ENCODE measurements at places on chromosomes 16 and 17.

GRCh38 chr16:20268409-20268808, 58.9 kb downstream of the GP2 start:
- no peak for DNase-seq

GRCh38 chr16:28106467-28107215, 43.1 kb upstream of the GSG1L start:
- no peak for DNase-seq

DNA sequence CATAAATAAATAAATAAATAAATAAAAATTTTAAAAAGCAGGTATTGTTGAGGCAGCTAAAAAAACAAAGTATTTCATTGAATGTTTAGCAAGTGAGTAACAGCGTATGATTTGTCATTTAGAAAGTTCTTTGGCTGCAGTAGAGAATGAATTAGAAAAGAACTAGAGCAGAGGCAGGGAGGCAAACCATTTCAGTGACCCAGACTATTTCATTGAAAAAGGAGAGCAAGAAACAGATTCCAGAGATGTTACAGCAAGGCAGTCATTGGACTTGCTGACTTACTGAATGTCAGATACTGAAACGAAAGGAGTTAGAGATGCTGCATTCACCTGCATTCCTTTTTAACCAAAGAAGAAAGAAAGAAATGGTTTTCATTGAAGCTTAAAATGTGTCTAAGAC, 105.5 kb upstream of the HLF start:
- no peak for DNase-seq

DNA sequence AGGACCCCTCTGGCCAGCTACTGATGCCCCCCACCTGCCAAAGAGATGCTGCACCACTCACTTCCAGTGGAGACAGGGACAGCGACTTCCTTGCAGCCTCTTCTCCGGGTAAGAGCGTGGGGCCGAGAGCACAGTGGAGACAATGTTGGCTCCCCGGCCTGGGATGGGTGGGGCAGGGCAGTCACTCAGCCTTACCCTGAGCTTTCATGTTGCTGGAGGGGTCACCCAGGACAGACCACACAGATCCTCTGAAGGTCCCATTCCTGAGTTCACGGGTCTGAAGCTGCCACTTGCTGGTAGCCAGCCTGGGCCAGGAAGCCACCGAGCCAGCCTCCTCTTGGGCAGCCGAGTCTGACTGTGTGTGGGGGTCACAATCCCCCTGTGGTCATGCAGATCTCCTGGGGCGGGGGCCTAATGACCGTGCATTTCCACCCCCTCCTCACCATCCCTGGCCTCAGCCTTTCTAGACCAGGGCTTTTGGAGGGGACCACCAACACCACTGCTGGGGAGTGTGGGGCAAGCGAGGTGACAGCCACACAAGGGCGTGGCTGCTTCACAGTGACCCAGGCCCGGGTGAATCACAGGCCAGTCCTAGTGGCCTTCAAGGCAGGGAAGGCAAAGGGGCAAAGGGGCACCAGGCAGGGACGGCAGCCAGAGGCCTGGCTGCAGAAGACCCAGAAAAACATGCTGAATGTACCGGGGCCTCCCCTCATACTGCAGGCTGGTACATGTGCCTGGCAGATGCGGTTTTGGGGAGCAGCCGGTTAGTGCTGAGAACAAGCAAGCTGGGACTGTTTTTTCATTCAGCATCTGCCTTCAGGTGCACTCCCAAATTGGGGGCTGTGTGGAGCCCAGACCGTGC, 10.4 kb downstream of the TAF1C start:
- DNase-seq, result no peak

DNA sequence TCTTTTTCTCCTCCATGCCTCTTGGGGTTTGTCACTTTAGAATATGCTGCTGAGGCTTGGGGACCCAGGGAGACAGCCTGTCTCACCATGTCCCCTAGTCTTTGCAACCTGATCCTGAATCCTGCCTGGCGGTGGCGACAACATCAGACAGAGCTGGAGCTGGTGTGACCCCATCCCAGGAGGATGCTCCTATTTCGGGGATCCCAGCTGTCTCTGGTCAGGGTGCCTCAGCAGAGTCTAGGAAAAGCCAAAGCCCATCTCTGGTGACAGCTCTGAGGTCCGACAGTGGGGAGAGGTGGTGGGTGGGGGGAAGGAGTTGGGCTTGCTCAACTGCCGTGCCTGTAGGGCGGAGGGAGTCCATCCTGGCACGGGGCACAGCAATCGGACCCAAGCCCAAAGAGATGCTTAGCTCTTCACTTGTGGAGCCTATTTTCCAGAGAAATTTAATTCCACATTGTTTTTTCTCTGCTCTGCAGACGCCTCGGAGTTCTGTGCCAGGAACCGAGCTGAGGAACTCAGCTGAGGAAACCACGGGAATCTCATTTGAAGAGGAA, 10.3 kb upstream of the TNS4 start:
- DNase-seq, result no peak

- peak; percentile 94 for DNase-seq
These were observed 46.1 kb downstream of the RAB11FIP3 start for GRCh38 chr16:471353-472198.

DNA sequence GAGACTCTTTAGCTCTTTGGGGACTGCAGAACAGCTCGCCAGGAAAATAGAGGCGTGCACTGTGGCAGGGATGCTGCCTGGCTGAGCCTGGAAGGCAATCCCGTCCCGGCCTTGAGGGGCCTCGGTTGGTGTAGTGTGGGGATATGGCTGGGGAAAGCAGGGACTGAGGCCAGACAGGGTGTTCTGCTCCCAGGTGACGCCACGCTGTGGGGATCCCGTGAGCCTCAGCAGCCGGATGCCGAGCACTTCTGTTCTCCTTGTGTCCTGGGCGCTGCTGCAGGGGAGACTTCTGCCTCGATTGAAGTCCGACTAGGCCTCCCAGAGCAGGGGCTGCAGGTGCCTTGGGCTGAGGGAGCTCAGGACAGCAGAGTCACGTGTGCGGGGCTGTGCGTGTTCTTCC, 72.6 kb downstream of the BANP start:
- no peak for DNase-seq

- peak; percentile 41 for DNase-seq
These were observed 1011.9 kb downstream of the CDH8 start for GRCh38 chr16:61024180-61024900.

DNA sequence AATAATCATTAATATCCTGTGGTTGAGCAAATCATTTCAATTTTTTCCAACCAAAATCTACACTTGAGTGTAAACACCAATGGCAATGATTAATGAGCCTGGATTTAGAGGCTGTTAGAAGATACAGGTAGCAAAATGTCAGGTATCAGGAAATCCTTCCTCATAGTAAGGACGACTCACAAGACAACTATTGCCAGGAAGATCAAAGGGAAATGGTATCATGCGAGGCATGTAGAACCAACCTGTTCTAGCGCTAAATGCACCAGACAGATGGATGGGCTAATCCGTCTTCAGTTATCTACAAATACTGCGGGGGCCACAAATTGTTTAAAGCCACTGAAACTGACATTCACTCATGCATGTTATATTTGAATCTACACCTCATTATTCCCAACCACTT, 28.1 kb downstream of the TOX3 start:
- DNase-seq, result no peak

DNA sequence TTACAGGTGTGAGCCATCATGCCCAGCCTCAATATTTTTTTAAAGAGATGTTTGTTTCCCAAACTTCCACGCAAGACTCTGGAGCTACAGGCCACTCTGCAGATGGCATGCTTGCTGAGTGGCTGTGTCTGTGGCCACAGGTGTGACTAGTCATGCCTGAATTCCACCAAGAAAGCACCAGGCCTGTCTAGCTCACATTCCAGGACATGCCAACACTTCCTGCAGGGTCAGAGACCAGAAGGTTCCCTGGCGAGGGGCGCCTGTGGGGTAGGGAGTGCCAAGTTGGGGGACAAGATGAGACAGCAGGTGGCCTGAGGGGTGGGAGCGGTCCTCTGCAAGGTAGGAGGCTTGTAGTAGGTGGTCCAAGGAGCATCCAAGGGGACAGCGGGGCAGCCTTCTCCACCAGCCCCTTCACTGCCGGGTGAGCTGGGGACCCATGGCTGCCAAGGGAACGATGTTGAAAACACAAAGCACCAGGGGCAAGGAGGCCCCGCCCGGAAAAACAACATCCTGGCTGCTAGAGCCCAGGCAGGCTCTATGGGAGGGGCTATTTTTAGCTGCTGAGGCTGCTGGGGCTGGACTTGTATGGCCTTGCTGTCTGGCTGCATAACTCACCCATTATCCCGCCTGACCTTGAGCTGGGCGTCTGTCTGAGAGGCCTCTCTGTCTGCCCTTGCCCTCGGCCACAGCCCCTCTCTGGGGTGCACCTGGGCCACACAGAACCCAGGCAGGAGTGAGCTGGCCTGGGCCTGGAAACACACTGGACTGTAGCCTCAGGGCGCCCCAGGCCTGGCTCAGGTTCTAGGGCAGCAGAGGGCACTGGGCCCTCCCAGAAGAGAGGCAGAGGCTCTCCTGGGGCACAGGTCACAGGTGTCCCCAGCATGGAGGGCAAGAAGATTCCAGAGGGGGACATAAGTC, 5.7 kb downstream of the TRIM47 start:
- DNase-seq, result peak; percentile 33

DNA sequence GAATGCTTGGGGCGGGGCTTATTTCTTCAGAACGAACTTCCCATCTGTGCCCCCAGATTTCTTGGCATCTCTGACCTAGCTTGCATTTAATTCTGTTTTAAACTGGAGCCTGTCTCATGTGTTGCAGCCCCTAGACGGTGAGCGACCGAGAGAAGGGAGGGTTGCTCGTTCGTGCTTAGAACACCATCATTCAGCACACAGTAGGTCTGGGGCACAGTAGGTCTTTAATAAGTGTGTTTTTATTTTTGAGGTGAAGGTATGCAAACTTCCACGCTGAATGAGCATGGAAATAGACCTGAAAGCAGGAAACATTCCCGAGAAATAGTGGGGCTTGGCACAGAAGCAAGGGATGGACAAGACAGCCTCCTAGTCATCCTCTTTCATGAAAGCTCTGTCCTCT, 57.0 kb upstream of the TAC4 start:
- DNase-seq, result no peak

DNA sequence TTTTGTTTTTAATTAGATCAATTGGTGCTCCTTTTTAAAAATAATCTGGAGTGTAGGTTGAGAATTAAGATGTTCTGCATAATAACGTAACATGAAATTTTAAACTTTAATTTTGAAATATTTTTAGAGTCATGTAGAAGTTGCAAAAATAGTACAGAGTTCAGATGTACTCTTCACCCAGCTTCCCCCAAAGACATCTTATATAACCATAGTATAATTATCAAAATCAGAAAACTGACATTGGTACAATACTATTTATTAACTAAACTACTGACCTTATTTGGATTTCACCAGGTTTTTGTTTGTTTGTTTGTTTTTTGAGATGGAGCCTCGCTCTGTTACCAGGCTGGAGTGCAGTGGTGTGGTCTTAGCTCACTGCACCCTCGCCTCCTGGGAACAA, 76.9 kb downstream of the PPM1E start:
- DNase-seq, result no peak

- DNase-seq, result no peak
These were observed 411.7 kb downstream of the CPPED1 start for GRCh38 chr16:12391956-12392355.

- no peak for DNase-seq
These were observed 5.2 kb upstream of the NUBP1 start for GRCh38 chr16:10738231-10739077.

DNA sequence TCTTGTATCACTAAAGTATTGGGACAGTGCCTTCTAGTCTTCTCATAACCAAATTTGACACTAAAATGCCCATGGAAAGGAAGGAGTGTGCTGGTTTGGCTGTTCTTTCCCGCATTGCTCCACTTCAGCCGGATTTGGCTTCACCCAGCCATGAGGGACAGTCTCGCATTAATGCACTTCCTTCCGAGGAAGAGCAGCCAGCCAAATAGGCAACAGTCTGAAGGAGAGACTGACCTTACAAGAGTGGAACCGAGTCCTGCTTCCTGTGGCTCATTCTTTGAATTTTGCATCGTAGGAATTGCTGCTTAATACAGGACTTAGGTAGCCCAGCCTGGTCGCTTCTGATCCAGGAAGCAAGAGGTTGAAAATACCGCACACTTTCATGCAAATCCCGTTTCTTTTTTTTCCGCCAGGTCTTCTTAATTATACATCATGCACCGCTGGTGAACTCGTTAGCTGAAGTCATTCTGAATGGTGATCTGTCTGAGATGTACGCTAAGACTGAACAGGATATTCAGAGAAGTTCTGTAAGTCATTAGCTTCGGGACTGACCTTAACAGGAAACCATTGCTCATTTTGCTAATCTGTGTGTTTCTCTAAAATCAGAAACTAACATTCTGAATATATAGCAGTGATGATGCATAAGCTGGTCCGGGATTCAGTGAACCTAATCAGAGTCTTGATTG, 38.2 kb downstream of the CLEC16A start:
- DNase-seq, result no peak

DNA sequence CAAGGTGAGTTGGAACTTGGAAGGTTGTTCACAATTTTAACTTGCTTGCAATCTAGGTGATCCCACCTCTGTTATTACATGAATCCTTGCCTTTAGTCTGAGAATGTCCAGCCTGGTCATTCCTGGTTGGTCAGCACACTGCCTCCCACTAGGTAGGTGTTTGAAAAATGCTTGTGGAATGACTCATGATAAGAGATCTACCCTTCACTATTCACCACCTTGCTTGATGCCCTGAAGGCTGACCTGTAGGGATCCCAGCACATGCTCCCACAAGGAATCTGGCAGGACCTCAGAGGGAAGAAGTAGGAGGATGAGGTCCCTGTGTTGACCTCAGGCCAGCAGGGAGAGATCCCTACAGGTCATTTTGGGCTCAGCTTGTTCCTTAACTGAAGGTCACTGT, 30.2 kb upstream of the ABCA3 start:
- DNase-seq, result no peak

GRCh38 chr17:74748279-74748528, 224 bp upstream of the NHERF1 start:
- no peak for DNase-seq

DNA sequence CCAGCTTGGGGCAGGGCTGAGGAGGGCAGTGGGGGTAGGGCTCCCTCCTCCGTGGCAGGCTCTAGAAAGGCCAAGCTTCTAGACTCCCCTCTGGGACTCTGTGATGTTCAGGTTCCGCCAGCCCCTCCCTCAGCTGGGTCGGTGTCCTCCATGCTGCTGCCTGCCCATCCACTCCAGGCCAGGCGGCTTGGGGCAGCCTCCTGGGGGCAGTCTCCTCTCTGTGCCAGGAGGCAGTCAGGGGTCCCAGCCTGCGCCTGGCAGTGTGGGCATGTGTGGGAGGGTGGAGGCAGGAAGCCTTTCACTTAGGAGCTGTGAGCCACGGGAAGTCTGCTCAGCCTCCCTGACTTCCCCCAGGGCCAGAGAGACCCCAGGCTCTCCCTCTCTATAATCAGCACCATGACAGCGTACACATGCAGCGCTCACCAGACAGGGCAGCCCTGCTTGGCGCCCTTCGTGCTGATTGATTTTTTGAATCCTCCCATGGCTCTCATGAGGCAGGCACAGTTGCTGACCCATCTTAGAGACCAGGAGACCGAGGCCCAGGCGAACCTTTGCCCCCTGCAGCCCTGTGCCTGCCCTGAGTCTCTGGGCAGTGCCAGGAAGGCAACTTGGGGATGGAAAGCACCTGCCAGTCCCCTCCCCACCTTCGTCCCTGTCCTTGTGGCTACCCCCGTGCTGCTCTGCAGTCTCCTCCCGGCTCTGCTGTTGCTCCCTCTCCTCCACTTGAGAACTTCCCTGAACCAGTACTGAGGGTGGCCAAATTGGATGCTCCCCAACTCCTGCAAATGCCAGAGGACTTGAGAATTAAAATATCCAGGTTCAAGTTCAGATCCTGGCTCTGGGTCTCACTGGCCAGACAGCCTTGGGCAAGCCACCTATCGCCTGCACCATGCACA, 234.7 kb upstream of the GSE1 start:
- no peak for DNase-seq

Measured in eye (tissue), 1 donor.